T-helper 17 cell (primary cell): ENCODE measurements at places on chromosomes 6 and 20.
A peak's percentile ranks its signal among the peaks of the same experiment; 100 is the strongest.

GRCh38 chr20:3559231-3559630 is 88.4 kb downstream of the ATRN start:
- no peak for DNase-seq

GRCh38 chr20:62405108-62405980 is 1.7 kb downstream of the CABLES2 start:
- DNase-seq: no peak

DNA sequence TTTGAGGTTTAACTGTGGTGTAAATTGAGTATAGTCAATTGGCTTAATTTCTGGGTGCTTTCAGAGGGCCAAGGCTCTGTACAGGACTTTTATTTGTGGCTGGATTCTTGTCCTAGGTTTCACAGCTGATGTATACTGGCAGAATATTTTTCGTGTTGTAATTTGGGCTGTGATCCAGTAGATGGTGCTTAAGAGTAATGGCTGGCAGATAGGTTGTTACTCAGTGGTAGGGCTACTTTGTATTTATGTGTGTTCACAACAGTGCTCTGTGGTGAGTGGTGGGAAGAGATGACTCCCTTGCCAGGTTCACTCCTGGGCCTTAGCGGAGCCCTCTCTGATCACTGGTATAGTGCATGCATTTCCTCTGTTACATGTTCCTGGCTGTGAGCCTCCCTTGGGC is 34.5 kb upstream of the FERMT1 start:
- no peak for DNase-seq

GRCh38 chr6:18985996-18986395 is 598.8 kb downstream of the RNF144B start:
- DNase-seq: no peak

DNA sequence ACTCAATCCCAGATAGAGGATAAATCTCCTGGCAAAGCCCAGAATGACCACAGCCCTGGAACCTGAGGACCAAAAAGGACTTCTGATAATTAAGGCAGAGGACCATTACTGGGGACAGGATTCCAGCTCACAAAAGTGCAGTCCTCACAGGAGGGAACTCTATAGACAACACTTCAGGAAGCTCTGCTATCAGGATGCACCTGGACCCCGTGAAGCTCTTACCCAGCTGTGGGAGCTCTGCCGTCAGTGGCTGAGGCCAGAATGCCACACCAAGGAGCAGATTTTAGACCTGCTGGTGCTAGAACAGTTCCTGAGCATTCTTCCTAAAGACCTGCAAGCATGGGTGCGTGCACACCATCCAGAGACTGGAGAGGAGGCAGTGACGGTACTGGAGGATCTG is 992 bp downstream of the ZSCAN16 start:
- DNase-seq: no peak

GRCh38 chr20:15171016-15171415 is 833.6 kb upstream of the FLRT3 start:
- DNase-seq: no peak

- no peak for DNase-seq
These were observed 179.3 kb downstream of the CARMIL1 start for GRCh38 chr6:25458485-25458884.

- DNase-seq: no peak
These were observed 165.2 kb downstream of the HAO1 start for GRCh38 chr20:7775072-7775471.

DNA sequence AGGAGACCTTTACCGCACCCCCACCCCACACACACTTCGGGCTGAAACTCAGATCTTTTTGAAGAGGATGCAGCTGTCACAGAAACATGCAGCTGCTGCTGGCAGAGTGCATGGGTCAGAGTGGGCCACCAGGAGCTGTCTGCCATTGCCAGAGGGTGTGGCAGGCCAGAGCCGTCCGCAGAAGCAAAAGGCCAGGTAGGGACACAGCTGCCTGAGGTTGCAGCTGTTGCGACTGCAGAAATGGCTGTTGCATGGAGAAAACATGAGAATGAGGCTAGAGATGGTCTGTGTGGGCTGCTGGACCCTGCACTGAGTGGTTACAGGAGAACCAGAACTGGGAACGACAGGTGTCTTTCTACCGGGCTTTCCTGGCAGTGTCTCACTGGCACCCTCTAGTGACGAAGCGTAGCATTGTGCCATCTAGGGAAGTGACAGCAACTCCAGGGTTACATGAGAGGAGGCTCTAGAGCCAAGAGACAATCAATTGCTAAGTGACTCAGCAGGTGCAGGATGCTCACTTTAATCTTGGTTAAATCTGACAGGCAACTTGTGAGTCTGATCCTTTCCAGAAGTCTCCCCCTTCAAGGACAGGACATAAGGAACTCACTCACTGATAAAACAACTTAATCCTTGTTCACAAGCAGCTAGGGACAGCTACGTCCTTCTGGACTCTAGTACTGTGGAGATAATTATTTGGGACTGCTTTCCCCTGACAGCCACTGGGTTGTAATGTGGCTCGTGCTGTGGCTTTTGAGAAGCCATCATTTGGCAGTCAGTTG is 29.1 kb upstream of the SERPINB9 start:
- peak; percentile 81 for DNase-seq

DNA sequence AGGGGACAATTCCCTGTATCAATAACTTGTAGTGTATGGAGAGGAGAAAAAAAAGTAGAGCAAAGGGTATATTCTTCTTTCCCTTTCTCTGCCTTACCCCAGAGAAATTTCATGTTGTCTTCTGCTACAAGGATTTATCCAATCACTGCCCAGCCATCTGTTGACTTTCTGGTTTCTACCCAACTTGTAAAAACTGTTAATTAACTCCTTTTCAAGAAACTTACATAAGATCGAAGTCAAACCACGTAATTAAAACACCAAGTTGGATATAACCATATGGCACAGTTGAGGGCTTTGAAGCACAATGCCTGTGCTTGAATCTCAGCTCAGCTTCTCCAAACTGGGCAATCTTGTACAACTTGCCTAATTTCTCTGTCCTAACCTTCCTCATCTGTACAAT is 99.5 kb downstream of the MAN1A1 start:
- DNase-seq: no peak

DNA sequence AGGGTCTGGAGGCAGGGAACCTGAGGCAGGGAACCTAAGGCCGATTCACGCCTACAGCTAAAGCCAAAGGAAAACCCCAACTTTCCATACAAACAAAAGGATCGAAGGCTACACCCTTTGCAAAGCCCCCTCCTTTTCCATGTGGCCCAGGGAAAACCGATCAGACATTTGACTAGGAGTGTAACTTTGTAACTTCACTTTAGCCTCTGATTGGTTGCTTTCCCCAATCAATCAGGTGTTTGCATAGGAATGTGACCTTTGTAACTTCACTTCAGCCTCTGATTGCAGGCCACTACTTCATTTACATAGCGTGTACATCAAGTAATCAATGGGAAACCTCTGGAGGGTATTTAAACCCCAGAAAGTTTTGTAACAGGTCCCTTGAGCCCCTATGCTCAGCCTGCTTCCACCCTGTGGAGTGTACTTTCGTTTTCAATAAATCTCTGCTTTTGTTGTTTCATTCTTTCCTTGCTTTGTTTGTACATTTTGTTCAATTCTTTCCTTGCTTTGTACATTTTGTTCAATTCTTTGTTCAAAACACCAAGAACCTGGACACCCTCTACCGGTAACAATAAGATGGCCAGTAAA is 43.3 kb downstream of the CHD6 start:
- DNase-seq: no peak

DNA sequence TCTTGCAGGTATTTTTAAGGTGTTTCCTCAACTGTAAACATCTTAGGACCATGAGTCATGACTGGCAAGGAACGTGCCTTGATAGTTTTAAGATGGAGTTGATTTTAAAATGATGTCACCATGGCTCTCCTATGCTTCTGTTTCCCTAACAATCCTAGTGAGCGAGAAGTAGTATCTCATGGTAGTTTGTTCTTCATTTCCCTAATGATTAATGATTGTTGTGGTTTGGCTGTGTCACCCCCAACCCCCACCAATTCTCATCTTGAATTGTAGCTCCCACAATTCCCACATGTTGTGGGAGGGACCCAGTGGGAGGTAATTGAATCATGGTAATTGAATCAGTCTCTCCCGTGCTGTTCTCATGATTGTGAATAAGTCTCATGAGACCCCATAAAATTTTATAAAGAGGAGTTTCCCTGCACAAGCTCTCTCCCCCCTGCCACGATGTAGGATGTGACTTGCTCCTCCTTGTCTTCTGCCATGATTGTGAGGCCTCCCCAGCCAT is 16.8 kb upstream of the BNIP5 start:
- no peak for DNase-seq

GRCh38 chr6:3725145-3726047 is 26.1 kb downstream of the PXDC1 start:
- DNase-seq: no peak

GRCh38 chr6:40724886-40725285 is 137.7 kb upstream of the LRFN2 start:
- DNase-seq: no peak

GRCh38 chr6:73250016-73250415 is 13.0 kb downstream of the KHDC1 start:
- DNase-seq: no peak
